ENCODE measurements at places on chromosomes 6 and 20.

DNA sequence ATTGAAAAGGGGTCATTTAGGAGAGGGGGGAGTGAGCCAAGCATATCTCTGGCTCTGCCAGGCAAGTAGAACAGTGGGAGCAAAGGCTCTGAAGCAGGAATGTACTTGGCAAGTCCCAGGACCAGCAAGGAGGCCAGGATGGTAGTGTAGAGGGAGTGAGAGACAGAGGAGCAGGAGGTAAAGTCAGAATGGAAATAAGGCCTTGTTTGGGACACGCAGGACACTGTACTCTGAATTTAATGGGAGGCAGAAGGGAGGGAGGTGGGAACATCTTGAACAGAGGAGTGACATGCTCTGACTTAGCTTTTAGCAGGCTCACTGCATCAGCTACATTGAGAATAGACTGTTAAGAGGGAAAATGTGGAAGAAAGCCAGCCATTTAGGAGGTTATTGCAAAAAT lies 37.0 kb upstream of the ENPP1 start:
- DNase-seq: no peak

DNA sequence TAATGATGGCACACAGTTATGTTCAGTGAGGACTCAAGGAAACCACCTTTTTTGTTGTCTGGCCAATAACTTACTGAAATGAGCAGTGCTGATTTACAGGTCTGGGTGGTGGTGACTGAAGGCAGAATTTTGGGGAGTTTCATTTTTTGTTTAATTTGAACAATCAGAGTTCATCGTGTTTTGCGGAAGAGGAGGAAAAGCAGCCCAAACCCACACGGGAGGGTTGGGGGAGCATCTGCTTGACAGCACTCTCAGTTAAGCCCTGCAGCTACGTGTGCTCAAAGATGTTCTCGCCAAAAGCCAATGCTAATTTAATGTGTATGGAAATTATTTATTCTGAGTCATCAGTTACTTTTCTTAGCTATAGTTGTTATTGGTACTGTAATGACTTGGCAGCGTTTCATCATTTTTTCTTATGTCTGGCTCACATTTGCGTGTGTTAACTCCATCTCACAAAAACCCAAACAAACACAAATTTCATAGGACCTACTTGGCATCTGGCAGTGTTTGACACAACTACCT lies 89.2 kb downstream of the UST start:
- DNase-seq: no peak

GRCh38 chr6:138440758-138441357 lies 36.8 kb downstream of the HEBP2 start:
- DNase-seq: no peak

DNA sequence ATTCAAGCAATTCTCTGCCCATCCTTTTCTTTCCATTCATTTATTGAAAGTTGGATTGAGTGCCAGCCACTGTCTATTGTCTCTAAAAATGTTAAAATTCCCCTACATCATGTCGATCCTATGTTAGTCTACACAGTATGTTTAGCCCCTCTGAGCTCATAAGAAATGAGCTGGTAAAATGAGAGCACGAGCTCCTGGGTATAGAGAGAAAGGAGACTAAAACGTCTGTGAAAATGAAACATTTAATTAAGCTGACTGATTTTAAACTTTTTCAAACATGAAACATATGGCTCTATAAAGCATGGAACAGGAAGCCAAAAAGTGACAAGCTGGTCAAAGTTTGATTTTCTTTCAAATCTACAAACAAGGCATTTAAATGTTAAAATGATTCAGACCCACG lies 104.0 kb upstream of the ASF1A start:
- no peak for DNase-seq

- no peak for DNase-seq
Measured at GRCh38 chr6:11214084-11214833, 18.2 kb downstream of the NEDD9 start.

DNA sequence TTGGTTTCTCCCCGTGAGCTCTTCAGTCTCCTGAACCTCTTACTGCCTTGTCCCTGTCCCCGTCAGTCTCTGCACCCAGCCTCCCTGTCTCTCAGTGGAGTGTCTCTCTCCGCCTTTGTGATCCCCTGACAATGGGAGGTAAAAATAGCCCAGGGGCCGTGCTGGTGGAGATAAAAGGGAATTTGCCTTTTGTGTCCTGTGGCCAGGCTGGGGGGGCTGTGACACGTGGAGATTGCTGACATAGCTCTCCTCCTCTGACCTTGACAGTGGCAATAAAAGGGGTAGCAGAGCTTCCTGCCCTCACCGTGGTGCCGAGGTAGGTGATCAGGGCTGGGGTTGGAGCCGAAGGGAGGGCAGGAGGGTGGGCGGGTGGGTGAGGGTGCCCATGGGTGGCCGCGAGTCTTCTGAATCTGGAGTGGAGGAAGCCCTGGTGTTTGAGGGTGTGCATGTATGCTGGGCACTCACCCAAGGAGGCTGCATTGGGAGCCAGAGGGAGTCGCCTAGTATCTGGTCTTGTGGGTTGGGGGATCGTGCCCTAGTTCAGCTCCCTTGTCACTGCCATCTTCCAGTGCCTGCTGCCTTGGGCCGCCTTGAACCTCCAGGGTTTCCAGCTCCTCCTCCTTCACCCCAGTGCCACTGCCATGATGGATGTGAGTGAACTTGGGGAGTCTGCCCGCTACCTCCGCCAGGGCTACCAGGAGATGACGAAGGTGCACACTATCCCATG lies 21.9 kb downstream of the MYH7B start:
- no peak for DNase-seq

DNA sequence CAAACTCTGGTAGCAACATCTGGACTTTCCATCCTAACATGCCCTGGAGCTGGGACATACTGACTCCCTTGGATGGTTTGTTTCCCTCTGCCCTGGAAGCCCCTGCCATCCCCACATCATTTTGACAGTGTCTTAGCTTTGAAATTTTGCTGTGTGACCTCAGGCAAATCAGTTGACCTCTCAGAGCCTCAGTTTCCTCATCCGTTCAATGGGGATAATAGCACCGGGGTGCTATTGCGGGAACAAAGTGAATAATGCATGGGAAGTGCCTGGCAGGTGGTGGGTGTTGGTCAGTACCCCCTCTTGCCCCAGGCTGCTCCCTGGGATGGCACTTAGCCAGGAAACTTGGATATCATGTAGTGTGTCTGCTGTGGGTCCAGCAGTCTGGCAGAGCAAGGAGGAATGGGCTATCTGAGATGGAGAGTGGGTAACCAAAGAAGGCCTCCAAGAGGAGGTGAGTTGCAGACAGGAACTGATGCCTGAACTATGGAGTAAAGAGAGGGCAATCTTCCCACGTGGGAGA lies 88.6 kb downstream of the MRPL14 start:
- DNase-seq: no peak

GRCh38 chr6:148566664-148567350 lies 180.0 kb upstream of the UST start:
- no peak for DNase-seq

Data from activated T-cell treated with anti-CD3 and anti-CD28 coated beads for 4 hours (primary cell).